ENCODE measurements at places on chromosomes 11 and 22.

DNA sequence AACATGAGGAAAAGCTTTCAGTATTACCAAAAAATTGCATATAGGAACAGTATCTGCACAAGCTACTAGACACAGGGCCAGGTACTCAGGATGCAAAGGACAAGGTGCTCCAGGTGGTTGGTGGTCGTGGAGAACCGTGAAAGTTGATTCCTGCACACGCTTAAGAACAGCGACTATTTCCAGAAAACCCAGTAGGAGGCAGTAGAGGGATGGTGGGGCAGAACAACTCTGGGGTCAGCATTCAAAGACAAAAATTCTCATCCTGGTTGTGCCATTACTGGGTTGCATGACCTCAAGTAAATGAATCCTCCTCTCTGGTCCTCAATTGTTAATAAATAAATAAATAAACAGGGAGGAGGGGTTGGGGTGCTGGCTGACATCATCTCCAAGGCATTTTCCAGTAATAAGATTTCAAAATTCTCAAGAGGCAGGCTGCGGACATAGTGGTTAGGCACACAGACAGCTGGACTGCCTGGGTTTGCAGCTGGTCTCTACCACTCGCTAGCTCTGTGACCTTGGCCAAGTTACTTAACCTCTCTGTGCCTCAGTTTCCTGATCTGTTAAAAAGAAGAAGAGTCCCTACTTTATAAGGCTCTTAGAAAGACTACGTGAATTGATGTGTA is 89.6 kb downstream of the ISX start:
- DNase-seq: no peak

GRCh38 chr11:35558513-35558912 is 33.1 kb upstream of the PAMR1 start:
- no peak for DNase-seq

- DNase-seq: no peak
Measured at GRCh38 chr22:27980424-27981148, 61.5 kb upstream of the PITPNB start.

DNA sequence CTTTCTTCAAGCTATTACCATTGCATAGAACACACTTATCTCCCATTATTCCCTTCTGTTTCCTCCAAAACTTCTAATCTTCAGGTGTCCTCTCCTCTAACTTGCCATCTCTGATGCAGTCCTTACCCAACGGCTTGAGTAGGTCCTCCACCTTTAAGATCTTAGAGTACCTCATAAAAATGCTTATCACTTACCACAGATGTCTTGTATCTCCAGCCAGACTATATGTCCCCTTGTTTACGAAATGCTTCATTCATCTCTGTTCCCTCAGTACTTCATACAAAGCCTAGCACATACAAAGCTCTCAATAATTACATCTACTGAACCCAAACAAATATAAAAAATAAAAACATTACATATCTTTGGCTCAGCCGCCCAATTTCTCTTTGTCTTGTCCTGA is 49.2 kb downstream of the PAK1 start:
- no peak for DNase-seq

GRCh38 chr11:76837696-76838677 is 22.7 kb upstream of the ACER3 start:
- DNase-seq: no peak

DNA sequence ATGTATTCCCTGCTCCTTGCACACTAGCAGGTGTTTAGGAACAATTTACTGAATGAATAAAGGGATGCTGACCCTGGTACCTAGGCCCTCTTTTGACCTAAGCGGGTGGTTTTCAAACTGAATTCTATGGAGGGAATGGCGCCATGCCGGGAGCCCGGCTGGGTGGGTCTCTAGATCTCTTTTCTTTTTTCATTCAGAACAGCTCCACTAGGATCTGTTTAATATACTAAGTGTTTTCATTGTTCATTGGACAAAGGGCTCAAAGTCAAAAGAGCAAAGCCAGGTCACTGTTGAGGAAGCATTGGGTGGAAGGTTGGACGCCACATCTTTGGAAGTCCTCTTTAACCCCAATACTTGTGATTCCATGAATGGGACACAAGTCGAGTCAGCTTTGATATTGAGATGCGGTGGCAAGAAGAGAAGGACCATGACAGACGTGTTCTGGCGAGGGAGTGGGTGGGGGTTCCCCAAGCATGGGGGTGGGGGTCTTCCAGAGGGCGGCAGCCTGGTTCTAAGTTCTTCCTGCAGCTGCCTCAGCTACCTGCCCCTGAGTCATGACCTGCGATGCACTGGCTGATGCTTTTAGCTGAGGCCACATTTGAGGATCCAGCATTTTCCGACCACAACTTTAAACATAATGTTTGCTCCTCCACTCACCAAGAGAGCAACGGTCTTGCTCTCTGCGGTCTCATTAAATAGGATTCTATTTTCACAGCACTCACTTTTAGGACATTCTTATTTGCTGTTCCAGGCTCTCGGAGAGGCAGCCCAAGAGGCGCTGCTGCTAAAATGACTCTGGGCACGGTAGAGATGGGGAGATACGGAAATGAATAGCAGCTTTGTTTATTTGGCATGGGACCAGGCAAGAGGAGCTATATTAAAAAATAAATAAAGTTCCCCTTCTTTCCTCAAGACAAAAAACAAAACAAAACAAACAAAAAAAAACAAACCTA is 100.6 kb downstream of the FBXO7 start:
- no peak for DNase-seq

DNA sequence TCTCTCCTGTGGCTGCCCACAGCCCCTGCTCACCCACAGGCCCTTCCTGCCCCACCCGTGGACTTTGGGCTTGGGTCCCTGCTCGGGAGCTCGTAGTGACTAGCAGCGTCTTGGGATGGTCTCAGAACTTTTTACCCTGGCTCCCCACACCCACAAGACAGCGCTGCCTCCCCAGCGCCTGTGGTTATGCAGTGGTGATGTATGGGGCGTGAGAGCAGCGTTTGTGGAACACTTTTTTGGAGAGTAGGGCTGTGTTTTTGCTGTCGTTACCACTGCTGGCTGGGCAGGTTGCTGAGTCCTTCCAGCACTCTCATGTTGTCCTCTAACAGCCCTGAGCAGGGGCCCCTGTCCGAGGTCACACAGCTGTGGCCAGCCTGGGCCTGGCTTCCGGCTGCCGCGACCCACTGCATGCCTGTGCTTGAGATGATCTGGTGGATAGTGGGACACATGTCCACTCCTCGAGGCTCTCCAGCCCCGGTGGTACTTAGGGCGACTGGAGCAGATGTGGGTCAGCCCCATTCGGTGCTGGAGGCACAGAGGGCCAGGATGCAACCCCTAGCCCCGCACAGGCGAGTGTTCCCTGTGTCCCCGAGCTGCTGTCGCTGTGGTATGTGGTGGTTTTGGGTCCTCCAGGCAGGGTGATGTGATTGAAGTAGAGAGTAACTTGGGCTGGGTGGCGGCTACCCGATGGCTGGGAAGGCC is 7.1 kb upstream of the GRAMD4 start:
- DNase-seq: no peak

- no peak for DNase-seq
Measured at GRCh38 chr11:2105511-2105910, 33.7 kb downstream of the IGF2 start.

DNA sequence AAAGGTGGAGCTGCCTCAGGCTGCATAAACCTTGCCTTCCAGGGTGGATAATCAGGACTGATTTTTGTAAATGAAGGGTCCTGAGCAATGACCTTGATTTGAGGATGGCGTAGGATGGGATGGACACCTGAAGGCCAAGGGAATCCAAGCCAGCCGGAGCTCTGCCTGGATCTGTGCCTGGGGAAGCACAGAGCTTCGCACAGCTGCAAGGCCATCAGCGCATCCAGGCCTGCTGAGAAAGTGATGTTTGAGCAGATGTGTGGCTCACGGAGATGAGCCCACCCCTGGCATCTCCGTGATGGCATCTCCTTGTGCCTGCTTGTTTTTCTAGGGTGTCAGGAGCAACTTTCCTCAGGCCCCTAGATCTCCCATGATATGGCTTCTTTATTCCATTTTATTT is 23.3 kb downstream of the FAM83F start:
- no peak for DNase-seq

- DNase-seq: no peak
Measured at GRCh38 chr11:87307101-87307500, 269.4 kb downstream of the TMEM135 start.

GRCh38 chr11:36408498-36409136 is 101.5 kb downstream of the TRAF6 start:
- DNase-seq: no peak

- DNase-seq: no peak
Measured at GRCh38 chr11:119905162-119905561, 176.2 kb upstream of the NECTIN1 start.

DNA sequence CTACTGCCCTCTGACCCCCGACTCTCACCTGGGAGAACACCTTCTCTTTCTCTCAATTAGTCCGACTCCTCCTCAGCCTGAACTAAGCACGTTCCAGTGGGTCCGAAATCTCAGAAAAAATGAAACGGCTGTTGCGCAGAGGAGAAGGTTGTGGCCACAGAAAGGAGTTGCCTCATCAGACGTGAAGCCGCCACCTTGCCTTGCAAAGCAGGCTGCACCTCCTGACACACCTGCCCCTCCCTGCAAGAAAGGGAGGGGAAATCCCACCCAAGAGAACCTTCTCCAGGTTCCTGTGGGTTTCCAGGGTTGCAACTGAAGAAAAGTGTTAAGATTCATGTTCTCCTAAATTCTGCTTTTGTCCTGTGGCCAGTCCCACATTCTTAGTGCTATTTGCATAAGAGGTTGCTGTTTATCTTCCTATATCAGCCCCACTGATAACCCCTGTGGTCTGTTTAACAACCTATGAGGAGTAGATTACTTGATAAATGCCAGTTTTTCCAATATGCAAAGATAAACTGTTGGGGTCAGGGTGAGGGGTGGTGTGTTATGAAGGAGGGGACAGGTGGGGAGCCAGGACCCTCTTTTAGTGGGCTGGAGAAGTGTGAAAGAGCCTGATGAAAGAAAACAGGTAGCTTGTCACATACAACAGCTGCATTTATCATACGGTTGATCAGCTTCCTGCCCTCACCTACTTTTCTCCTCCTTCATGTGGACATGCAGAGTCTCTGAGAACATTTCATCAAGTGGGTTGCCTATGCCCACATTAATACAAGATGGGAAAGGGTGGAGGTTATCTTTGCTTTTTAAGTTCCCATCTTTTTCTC is 18.2 kb downstream of the ZBTB16 start:
- DNase-seq: no peak

- no peak for DNase-seq
Measured at GRCh38 chr11:7574491-7575130, 60.8 kb downstream of the PPFIBP2 start.

DNA sequence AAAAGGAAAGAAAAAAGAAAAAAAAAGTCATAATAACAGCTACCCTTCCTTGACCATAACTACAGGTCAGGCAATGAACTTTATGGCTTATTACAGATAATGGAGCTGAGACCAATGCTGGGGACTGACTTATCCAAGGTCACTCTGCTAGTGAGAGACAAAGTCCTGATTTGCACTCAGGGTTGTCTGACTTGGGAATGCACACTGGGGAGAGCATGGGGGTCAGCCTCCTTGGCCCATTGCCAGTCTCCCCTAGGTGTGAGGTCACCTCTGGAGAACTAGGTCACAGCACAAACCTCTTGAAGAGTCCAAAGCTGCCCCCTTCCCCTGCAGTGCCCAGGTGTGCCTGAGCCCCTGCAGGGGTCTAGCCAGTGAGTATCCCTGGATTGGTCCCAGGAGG is 5.3 kb upstream of the CDC42EP1 start:
- DNase-seq: no peak

DNA sequence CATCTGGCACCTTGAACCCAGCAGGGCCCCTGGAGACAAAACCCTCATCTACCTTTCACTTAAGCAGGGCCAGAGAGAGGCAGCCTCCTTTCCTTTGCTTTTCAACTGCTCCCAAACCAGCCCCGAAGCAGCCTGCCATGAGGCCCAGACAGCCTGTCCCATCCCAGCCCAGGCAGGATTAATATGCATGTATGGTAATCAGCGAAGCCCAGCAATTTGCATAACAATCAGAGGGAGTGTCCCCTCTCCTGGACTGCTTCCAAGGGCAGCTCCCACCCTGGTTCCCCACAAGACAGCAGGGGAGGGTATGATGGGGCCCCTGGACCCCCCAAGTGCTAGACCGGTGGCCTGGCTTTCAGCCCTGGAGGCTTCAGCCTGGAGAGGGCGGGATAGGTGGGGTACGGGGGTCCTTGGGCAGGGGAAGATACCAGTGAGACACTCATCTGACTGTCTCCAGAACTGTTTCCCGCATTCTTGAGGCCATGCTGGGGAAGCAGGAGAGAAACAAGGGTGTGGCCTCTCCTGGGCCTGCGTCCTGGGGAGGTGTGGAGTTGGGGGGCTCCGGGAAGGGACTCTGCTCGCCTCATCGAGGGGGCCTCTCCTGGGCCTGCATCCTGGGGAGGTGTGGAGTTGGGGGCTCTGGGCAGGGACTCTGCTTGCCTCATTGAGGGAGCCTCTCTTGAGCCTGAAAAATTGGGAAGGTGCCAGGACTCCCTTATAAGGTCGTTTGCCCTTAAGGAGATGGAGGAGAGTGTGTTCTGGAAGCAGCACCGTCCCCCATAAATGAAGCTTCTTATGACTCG is 93.2 kb upstream of the PRR5 start:
- no peak for DNase-seq

GRCh38 chr11:12043221-12043620 is 34.8 kb upstream of the DKK3 start:
- DNase-seq: no peak

GRCh38 chr11:120399307-120399706 is 63.1 kb downstream of the ARHGEF12 start:
- no peak for DNase-seq

- DNase-seq: no peak
Measured at GRCh38 chr11:16861862-16862261, 123.4 kb downstream of the C11orf58 start.

DNA sequence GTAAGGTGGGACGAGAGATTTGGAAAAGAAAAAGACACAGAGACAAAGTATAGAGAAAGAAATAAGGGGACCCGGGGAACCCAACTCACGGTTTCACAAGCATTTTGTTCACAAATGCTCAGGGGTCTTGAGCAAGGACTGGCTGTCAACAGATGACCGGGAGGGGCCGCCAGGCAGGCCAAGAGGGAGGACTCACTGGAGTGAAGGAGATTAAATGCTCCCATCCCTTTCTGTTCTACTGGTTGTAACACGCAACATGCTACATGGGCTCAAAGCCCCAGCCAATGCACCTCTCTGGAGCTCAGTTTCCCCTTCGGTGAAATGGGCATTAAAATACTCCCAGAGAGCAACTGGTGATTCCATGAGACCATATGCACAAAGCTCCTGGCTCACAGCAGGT is 13.4 kb downstream of the SHANK2 start:
- no peak for DNase-seq

DNA sequence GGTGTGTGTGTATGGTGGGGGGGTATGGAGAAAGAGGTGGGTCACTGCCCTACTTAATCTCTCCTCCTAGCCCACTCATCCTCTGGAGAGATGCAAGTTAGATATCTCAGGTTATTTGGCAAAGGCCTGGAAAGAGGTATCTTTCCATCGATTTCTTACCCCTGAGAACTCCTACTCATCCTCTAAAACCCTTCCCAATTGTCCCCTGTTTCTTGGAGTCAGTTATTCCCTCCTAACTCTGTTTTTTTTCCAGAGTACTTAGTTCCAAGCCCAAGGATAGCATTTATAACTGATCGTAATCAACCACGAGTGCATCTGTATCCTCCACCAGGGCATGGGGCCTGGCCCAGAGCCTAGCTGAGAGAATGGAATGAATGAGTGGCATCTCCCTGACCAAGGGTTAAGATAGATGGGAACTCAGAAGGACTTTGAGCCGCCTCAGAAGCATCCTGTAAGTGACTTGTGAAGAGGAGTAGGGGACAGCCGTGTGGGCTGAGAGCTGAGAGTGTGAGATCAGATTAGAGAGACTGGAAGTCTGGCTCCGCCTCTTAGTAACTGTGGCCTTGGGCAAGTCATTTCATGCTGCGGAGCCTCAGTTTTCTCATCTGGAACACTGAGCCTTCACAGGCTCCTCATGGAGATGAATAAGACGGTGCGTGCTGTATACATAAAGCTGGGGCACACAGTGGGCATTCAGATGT is 16.2 kb downstream of the CD6 start:
- no peak for DNase-seq

Data from retinal pigment epithelial cell (primary cell).